ENCODE measurements at places on chromosomes 6 and 20. TPM values are rescaled to one million over a fixed set of nuclear protein-coding genes. Genes with fewer than 3 reads are reported as not detected.

PRDM1 gene
- total RNA-seq, result 1.4 TPM

PNPLA1 gene
- total RNA-seq, result not detected

BANF2 gene
- total RNA-seq, result not detected

CCN6 gene
- total RNA-seq, result not detected

CGA gene
- not detected for total RNA-seq

CALHM5 gene
- total RNA-seq, result 1.3 TPM

SS18L1 gene
- total RNA-seq, result 8.7 TPM

EYA4 gene
- total RNA-seq, result 0.09 TPM

KHDRBS2 gene
- not detected for total RNA-seq

SLC35D3 gene
- total RNA-seq, result not detected

TRIM31 gene
- not detected for total RNA-seq

STMN3 gene
- total RNA-seq, result 0.76 TPM

OR12D3 gene
- not detected for total RNA-seq

RSPH4A gene
- 2.6 TPM for total RNA-seq

COL21A1 gene
- total RNA-seq, result 5.2 TPM

PLCB4 gene
- total RNA-seq, result 4.8 TPM

RAB44 gene
- not detected for total RNA-seq

LY6G5C gene
- total RNA-seq, result 1.4 TPM

Data from dermis lymphatic vessel endothelial cell (primary cell).